ENCODE measurements at places on chromosomes 2 and 18. TPM values are rescaled to one million over a fixed set of nuclear protein-coding genes. Genes with fewer than 3 reads are reported as not detected.

The VSNL1 gene
- total RNA-seq, result not detected

The IL1A gene
- total RNA-seq, result 4.8 TPM

- no peaks in the 10 kb centered on the region for H3K27me3 ChIP-seq
- H3K27ac ChIP-seq, result no peak overlapping the region
- H3K4me3 ChIP-seq, result no peak overlapping the region
- peaks cover 81% of the 10 kb centered on the region for H3K4me1 ChIP-seq
These were observed 28.1 kb downstream of the MAP4K4 start for GRCh38 chr2:101725515-101726192.

- no peak overlapping the region for H3K4me3 ChIP-seq
- H3K4me1 ChIP-seq, result peaks cover 12% of the 10 kb centered on the region
These were observed 378.8 kb downstream of the PTPRM start for GRCh38 chr18:7945882-7946281.

DNA sequence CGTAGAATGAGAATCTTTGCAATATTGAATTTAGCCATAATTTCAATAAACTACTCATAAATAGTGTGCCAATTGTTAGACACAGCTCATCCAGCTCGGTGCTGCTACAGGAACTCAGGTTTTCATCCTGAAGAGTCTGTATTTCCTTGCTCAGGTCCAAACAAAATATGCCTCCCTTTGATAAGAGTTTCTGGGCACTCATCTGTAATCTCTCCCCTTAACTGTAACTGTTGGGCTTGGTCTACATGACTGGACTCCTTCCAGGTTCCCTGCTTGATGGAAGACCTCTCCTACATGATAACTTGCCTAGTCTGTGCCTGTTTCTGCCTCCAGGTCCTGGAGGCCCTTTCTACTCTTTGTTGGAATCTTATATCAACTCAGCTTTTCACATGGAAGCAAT is 57.9 kb downstream of the GCA start:
- no peaks in the 10 kb centered on the region for H3K36me3 ChIP-seq
- no peak overlapping the region for H3K27ac ChIP-seq
- H3K27me3 ChIP-seq, result peaks cover 3% of the 10 kb centered on the region
- H3K4me3 ChIP-seq, result no peak overlapping the region
- no peak for DNase-seq

DNA sequence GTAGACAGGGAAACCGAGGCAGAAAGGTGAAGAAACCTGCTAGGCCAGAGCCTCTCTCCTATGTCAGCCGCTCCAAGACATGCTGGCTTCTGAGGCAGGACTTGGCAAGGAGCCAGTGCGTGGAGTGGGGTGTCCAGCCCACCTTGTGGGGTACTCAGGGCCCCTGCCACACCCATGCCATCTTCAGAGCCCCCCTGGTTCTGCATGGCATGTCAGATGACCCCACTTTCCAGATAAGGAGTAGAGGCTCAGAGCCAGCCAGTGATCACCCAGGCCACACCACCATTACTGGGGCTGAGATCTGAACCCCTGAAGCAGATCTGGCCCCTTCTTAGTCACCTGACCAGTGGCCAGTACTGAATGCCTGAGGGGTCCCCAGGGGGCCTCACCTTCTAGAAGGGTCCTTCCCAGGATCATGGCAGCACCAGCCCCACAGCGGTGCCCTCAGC is 14.7 kb downstream of the CROCC2 start:
- no peak overlapping the region for H3K4me3 ChIP-seq
- H3K4me1 ChIP-seq, result no peaks in the 10 kb centered on the region
- H3K27me3 ChIP-seq, result peaks cover 1% of the 10 kb centered on the region
- H3K27ac ChIP-seq, result no peak overlapping the region
- DNase-seq, result peak; percentile 13

- no peak overlapping the region for H3K4me3 ChIP-seq
- H3K27me3 ChIP-seq, result no peaks in the 10 kb centered on the region
- DNase-seq, result no peak
- no peak overlapping the region for H3K27ac ChIP-seq
These were observed 288.3 kb downstream of the CYP26B1 start for GRCh38 chr2:71859211-71859847.

DNA sequence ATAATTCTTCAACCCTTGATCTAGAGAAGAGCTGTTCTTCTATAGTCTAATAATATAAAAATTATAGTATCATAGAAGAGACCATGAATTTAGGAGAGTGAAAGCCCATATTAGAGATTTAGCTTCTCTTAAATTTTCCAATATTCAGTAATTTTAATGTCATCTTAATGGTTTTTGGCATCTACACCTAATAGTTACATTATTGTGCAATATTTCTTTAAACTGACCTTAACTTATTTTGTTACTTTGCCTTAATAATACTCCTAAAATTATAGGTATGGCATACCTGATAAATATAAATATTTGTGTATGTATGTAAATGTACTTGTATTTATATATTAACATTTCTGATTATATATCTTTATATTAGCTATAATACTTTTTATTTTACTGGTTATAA is 78.0 kb upstream of the CWC22 start:
- H3K27ac ChIP-seq, result no peak overlapping the region
- no peak for DNase-seq
- H3K27me3 ChIP-seq, result peaks cover 4% of the 10 kb centered on the region
- H3K4me3 ChIP-seq, result no peak overlapping the region
- H3K4me1 ChIP-seq, result no peaks in the 10 kb centered on the region

DNA sequence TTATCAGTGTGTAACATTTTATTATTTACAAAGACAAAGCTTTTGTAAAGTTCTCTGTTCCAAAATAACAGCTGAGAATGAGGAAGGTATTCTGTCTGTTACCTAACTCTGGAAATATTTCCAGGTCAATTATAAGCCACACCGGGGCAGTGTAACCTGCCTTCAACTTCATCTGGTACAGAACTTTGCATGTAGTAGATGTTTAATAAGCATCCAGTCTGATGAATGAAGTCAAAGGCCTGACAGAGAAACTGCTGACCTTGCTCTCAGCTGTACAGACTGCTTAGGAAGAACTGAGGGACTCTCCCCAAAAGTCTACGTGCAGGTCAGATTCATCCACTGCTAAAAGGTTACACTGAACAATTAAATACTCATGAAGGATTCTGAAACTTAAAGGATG is 43.3 kb downstream of the WDFY1 start:
- peaks cover 17% of the 10 kb centered on the region for H3K4me1 ChIP-seq
- no peak for DNase-seq
- H3K27me3 ChIP-seq, result no peaks in the 10 kb centered on the region
- no peak overlapping the region for H3K27ac ChIP-seq
- no peak overlapping the region for H3K4me3 ChIP-seq

DNA sequence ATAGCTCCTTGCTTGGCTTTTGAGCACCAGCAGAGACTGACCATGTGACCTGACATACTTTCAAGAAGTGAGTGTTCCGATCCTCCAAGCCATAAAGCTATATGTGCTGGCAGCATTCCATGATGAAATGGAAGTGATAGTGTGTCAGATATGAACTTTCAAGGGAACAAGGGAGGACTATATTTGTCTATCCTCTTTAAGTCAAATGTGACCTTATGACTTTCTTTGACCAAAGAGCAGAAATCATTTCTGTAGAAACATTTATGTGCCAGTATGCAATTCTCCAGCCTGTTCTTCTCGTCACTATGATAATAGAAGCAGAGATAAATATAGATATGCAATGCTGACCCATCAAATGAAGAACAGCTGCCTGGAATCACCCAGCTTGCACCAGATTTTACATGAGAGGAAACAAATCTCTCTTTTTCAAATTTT is 14.4 kb downstream of the HYCC2 start:
- H3K4me3 ChIP-seq, result no peak overlapping the region
- no peak overlapping the region for H3K27ac ChIP-seq

- H3K27ac ChIP-seq, result no peak overlapping the region
- no peak for DNase-seq
- H3K27me3 ChIP-seq, result peaks cover 7% of the 10 kb centered on the region
These were observed 25.8 kb upstream of the PLB1 start for GRCh38 chr2:28469947-28470535.

- no peaks in the 10 kb centered on the region for H3K4me1 ChIP-seq
- H3K36me3 ChIP-seq, result no peaks in the 10 kb centered on the region
- DNase-seq, result no peak
These were observed 45.9 kb upstream of the NYAP2 start for GRCh38 chr2:225353579-225354085.

GRCh38 chr2:190683802-190684201 is 34.9 kb downstream of the NAB1 start:
- H3K27ac ChIP-seq, result no peak overlapping the region
- no peaks in the 10 kb centered on the region for H3K27me3 ChIP-seq
- peaks cover 22% of the 10 kb centered on the region for H3K4me1 ChIP-seq
- peaks cover 26% of the 10 kb centered on the region for H3K36me3 ChIP-seq
- no peak overlapping the region for H3K4me3 ChIP-seq

All from activated CD4-positive, alpha-beta memory T cell treated with anti-CD3 and anti-CD28 coated beads, Interleukin-2, amount 10 ng/mL, durations not matched to agents 7 days and 5 days (primary cell).